ENCODE measurements at places on chromosomes 13 and 19.

- no peak for DNase-seq
These were observed 148.0 kb downstream of the SIPA1L3 start for GRCh38 chr19:38055010-38055409.

DNA sequence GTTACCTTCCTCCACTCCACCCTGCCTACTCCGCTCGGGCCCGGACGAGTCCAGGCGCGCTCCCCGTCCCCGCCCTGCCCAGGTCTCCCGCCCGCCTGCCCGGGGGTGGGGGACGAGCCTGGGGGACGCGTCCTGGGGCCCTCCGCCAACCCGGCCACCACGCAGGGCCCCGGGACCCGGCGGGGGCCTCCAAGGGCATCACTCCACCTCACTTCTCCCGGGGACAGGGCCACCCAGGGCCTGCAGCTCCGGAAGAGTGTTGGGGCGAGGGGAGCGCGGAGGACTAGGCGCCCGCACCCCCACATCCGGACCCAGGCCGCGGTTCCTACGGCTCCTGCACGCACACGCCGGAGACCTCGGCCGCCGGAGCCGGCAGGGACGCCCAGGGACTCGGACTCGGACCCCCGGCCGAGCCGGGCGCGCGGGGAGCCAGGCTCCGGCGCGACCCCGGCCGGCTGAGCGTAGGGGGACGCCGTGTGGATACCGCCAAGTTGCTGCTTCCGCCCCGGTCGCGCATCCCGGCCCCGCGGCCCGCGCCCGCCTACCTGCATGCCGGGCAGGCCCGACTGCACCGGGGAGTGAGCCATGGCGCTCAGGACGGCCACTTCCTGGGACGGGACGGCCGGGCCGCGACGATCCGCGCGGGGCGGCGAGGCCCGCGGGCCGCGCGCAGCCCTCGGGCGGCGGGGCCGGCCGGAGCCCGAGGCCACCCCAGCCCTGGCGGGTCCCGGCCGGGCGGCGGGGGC lies 534 bp downstream of the STK24 start:
- no peak for DNase-seq

GRCh38 chr19:43561139-43561970 lies 14.0 kb downstream of the XRCC1 start:
- no peak for DNase-seq

- no peak for DNase-seq
These were observed 151.4 kb downstream of the PDS5B start for GRCh38 chr13:32737679-32738078.

DNA sequence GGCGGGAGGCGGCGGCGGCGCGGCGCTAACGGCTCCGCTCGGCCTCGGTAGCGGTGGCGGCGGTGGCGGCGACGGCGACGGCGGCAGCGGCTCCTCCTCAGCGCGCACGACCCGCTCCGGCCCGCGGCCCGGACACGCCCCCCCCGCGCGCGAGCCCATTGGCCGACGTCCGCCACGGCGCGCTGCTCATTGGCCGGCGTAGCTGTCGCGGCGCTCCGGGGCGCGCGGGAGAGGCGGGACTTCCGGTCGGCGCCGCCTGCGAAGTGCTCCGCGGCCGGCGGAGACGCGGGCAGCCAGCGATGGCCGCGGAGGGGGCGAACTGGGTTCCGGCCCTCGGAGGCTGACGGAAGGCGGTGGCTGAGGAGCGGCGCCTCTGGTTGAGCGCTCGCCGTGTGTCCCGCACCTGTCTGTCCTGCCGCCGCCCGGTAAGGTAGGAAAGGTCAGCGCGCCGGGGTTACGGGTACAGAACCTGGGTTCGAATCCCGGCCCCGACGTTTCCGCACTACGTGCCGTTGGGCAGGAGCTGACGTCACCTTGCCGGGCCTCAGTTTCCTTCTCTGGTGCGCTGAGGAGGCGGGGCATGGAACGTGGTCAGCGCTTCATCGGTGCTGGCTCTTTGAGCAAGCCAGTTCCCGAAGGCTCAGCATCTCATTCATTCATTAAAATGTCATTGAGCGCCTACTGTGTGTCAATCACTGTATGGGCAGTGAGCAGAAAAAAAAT lies at the start of gene ELAVL1:
TSS of gene ELAVL1 (minus strand) at position 108 of the 723 bp plus-strand sequence. CDS start 13,826 bp downstream, outside the sequence.
- peak; percentile 33 for DNase-seq

- DNase-seq: peak; percentile 35
These were observed at the start of gene GGN for GRCh38 chr19:38387550-38388348. TSS of gene GGN (minus strand) at chr19:38388034. CDS start at chr19:38387261, 773 bp downstream.

GRCh38 chr19:3135961-3136683 lies at the start of gene GNA15:
TSS of gene GNA15 (plus strand) at chr19:3136033. CDS start at chr19:3136451, 418 bp downstream.
- DNase-seq: no peak

DNA sequence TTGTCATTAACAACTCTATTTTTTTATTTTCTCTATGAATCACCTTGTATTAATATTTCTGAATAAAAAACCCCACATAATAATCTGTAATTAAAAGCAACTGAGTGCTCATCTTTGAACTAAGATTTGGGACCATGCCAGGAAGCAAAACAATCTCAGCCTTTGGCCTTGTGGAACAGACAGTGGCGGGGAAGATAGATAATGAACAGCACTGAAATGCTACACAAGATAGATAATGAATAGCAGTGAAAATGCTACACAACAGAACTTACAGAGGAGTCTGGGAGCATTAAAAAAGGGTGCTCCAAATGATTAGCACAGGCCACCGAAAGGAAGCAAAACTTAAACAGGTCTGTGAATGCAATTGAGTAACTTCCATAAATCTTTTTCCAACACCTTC lies 134.9 kb downstream of the GPC5 start:
- no peak for DNase-seq

- DNase-seq: no peak
These were observed 859.1 kb downstream of the DIAPH3 start for GRCh38 chr13:59304596-59304995.

DNA sequence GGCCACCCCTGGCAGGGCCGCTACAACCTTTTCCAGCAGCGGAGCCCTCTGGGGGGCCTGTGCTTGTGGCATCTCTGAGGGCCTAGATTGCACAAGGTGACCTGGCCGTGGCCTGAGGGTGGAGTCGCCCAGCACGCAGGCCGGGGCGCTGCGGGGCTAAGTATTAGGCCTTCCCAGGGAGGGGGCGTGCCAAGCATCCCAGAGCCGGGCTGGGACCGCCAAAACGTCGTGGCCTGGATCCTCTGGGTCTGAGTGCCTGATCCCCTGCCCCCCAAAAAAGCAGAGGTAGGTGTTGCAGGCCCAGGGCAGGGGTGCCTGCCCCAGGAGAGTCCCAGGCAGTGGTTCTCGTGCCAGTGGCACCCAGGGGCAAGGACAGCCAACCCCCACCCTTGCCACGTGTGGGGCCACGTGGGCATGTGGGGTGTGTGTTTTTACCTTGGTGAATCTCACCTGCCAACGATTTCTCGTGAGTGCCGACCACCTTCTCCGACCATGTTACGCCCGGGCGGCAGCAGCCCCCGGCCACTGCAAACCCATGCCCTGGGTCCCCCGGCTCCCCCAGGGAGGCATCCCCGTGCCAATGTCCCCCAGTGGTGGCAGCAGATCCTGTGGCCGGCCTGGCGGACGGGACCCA lies 12.6 kb upstream of the GNA15 start:
- DNase-seq: no peak

GRCh38 chr19:28466107-28467045 lies 746.6 kb downstream of the UQCRFS1 start:
- no peak for DNase-seq

DNA sequence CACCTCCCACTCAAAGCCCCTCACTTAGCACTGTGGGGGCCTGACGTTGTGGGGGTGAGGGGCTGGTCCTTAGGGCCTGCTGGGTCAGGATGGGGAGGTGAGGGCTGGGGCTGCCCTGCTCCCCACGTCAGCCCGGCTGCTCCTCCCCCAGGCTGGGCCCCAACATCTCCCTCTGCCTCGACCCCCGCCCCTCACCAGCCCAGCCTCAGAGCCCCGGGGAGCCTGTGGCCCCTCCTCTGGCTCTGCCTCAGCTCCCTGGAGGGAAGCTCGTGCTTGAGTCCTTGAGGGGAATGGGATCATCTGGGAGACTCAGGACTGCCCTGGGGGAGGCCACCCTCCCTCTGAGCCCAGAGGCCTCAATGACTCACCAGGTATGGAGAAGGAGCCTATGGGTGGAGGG lies 6.8 kb downstream of the LILRA4 start:
- DNase-seq: no peak

DNA sequence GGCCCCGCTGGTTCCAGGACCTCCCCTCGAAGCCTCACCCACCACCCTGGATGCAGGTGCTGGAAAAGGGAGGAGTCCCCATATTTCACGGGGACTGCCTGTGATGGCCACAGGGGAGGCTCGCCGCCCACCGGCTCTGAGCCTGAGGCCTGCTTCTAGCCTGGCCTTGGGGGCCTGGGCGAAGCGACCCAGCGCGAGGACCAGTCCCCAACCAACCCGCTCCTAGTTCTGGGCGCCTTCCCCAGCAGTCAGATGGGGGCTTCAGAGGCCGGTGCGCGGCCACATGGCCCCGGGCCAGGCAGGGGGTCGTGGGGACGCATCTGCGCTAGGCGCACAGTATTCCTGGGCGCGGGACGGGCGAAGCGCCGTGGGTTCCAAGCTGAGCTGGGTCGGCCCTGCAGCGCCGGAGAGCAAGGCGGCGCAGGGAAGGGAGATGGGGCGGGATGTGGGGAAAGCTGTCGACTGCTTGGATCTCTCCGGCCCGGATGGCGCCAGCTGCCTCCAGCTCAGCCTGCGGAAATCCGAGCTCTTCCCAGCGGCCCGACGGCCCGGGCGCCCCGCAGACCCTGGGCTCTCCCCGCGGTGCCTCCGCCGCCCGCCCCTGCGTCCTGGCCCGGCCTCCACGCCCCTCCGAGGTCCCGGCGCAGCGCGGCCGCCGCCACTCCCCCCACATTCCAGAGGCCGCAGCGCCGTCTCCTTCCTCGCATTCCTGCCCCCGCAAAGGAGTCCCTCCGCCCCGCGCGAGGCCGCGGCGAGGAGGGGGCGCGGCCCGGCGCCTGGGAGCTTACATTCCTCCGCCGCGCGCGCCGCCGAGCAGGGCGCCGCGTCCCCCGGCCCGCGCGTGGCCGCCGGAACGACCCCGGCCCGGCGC lies at the start of gene WTIP:
TSS of gene WTIP (plus strand) at position 788 of the 871 bp plus-strand sequence. CDS start 217 bp downstream, outside the sequence.
- no peak for DNase-seq

DNA sequence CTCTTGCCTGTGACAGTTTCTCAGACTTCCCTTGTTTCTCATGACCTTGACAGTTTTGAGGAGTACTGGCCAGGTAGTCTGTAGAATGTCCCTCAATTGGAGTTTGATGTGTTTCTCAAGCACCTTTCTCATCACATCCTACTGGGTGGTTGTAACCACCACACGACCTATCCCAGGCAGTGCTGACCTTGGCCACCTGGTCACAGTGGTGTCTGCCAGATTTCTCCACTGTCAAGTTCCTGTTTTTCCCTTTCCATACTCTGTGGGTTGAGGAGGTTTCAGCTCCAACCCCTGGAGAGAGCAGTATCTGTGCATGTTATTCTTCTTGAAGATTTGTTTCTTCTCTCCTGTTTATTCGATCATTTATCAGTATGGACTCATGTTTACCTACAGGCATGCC lies 8.4 kb upstream of the UPF3A start:
- DNase-seq: no peak

DNA sequence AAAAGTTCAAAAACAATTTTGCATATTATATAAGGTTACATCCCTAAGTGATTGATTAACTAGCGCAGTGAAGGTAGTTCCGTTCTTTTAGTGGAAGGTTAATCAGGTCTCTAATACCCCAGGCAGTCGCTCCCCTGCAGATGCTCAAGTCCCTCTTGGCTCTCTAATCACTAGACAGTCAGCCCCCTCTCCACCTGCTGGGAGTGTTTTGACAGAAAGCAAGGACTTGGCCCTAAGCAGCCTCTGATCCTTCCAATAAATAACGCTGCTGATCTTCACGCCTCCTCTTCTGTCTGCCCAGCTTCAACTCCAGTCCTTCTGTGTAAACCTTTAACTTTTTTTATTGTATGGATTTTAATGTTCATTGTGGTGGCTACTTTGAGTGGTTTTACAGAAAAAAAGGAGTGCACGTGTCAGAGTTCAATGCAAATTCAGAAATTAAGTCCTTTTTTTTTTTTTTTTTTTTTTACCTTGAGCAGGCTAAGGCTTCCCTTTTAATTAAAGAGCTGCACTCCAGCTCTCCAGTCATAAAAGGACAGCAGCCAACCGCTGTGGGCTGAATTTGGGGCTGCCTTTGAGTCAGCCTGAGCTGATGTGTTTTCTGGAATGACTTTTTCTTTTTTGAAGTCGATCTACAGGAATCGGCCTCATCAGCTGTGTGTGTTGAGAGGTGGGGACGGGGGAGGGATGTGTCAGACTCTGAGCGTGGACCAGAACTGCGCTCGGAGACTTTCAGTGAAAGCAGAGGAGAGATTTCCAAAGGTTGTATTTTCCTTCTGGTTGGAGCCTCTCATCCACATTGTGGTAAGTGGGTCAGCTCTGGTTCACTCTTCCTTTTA lies 33.8 kb upstream of the MYO16 start:
- DNase-seq: no peak

DNA sequence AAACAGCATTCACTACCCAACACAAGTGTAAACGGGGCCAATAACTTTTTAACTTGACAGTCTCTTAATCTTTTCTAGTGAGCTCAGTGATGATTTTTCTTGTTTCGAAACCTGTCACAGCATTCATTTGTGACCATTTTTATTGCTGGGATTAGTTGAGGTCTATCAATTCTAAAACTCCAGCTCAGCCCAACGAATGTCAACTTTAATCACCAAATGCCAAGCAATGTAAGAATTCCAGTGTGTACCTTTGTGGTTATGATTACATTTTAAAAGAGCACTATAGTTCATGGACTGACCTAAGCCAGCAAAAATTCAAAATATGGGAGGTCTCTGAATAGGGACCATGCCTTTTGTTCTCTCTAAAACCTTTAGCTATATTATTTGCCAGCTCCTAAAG lies 694.3 kb upstream of the SGCG start:
- DNase-seq: no peak

DNA sequence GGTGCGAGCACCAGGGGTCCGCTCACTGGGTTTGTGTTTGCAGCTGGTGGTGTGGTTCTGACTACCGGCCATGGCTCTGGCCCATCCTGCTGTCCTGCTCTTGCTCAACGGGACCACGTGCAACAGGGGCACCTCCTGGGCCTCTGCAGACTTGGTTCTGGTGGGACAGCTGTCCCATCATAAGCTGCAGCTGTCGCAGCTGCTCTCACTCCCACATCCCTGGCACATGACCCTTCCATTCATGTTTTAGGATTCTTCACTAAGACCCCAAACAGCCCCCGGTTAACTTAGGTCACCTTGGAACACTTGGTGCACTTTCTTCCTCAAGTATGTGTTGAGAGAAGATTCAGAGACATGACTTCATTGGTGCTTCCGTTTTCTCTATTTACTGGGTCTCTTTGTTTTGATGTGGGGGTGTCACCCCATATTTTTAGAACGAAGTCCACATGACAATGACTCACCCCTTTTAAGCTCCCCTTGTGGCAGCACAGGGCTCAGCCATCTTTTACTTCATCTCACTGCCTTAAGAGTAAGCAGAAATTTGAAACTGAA lies 68.4 kb upstream of the ARHGEF7 start:
- no peak for DNase-seq

DNA sequence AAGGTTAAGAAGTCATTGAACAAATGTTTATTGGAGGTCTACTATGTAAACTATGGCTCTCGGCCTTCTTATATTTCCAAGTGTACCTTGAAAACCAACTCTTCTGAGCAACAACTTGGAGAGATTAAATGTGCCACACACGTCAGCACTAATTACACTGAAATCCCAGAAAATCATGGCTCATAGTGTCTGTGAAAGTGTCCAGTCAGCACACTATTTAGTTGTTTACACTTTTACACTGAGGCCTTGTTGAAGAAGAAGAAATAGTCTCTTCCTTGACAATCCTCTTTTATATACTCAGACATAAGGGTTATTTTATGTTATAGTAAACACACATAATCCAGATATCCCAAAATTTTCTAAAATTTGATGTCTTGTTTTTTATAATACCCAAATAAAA lies 30.9 kb upstream of the NBEA start:
- no peak for DNase-seq
